ENCODE measurements at places on chromosomes 7 and 10. TPM values are rescaled to one million over a fixed set of nuclear protein-coding genes. Genes with fewer than 3 reads are reported as not detected.

GRCh38 chr7:141073173-141073640 lies 657 bp upstream of the TMEM178B start:
- H3K27me3 ChIP-seq, result peaks cover 47% of the 10 kb centered on the region
- H3K4me3 ChIP-seq, result peak overlapping the region; percentile 54
- no peaks in the 10 kb centered on the region for H3K36me3 ChIP-seq
- H3K27ac ChIP-seq, result no peak overlapping the region
- peaks cover 16% of the 10 kb centered on the region for H3K4me1 ChIP-seq

DNA sequence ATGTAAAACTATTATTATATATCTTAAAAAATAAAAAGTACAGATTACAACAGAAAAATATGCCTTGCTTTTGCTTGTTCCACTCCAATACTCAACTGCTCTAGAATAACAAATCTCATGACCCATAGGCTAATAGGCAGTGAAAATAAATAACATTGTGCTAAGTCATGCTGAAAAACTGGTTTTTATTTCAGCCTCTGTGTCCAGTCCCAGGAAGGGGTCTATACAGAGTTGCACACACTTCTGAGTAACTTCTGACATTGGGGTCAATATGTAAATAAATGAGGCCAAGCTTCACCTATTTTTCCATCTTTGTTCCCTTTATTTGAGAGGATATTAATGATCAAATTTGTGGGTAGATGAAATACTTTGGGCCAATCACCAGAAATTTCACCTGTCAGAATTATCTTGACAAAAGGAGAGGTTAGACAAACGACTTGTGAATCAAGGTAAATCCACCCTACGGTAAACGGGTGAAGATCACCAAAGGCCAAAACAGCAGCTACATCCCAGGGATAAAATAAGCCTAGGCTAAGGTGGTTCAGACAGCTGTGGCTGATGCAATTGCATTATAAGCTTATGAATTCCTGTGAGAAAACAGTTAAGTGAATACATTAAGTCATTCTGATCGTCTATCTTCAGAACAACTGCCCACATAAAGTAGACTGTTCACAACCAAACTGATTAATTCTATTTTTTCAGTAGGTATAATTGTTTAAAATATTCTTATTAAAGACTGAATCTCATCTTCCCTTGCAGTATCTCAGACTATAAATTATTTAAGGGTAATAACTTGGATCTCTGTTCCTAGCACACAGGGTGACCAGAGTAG lies 87.5 kb downstream of the UBE2H start:
- no peaks in the 10 kb centered on the region for H3K27me3 ChIP-seq
- no peak for DNase-seq
- peaks cover 32% of the 10 kb centered on the region for H3K4me1 ChIP-seq
- H3K4me3 ChIP-seq, result no peak overlapping the region
- peaks cover 6% of the 10 kb centered on the region for H3K36me3 ChIP-seq

DNA sequence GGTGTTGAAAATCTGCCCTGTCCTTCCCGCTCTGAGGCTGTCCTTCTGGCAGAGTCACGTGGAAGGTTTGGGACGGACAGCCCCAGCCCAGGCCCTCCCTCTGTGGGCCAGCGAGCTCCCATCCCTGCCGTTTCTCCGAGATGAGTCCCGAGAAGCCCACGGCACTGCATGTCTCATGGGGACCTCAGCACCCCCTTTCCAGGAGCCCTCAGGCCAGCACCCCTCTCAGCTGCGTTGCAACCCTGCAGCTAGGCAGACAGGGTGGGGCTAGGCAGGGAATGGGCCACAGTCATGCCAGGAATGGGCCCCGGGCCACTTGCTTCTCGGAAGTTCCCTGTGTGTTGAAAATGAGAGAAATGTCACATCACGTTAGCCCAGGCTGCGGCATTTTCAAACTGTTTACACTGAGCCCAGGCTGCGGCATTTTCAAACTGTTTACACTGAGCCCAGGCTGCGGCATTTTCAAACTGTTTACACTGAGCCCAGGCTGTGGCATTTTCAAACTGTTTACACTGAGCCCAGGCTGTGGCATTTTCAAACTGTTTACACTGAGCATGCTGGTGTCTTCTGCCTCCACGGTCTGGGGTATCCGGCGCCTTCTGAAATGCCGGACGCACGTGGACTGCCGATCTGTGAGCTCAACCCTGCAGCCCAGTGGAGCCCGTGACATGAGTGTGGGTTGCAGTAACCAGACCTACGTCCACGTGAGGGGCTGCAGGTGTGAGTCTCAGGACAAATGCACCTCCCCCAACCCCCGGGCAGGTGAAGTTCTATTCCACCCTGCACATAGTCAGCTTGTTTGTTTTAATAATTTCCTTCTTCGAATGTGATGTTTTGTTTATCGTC lies 42.6 kb downstream of the FAM20C start:
- H3K4me3 ChIP-seq, result no peak overlapping the region
- H3K4me1 ChIP-seq, result no peaks in the 10 kb centered on the region
- H3K36me3 ChIP-seq, result no peaks in the 10 kb centered on the region
- no peak overlapping the region for H3K27ac ChIP-seq
- DNase-seq, result no peak

DNA sequence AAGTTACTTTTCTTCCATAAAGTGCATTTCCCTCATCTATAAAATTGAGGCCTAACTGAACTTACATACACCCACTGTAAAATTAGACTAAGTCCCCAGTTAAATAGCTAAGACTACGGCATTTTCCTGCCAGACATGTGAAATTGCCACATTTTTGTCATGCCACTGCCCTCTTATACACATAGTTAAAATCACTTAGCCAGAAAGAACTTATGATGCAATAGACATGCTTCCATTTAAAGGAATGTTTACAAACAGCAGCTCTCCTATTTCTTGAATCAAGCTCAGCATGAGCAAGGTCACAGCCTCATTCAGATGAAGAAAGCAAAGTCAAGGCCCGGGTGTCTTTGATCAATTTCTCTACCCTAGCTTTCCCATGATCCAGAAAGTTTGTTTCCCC lies 175.7 kb downstream of the LRRN3 start:
- H3K4me1 ChIP-seq, result peaks cover 2% of the 10 kb centered on the region
- no peaks in the 10 kb centered on the region for H3K27me3 ChIP-seq
- H3K36me3 ChIP-seq, result no peaks in the 10 kb centered on the region
- no peak for DNase-seq
- H3K4me3 ChIP-seq, result no peak overlapping the region

GRCh38 chr7:105743351-105744090 lies 132.9 kb downstream of the ATXN7L1 start:
- DNase-seq, result no peak
- no peak overlapping the region for H3K4me3 ChIP-seq
- H3K4me1 ChIP-seq, result peaks cover 3% of the 10 kb centered on the region
- no peaks in the 10 kb centered on the region for H3K27me3 ChIP-seq
- no peaks in the 10 kb centered on the region for H3K36me3 ChIP-seq

DNA sequence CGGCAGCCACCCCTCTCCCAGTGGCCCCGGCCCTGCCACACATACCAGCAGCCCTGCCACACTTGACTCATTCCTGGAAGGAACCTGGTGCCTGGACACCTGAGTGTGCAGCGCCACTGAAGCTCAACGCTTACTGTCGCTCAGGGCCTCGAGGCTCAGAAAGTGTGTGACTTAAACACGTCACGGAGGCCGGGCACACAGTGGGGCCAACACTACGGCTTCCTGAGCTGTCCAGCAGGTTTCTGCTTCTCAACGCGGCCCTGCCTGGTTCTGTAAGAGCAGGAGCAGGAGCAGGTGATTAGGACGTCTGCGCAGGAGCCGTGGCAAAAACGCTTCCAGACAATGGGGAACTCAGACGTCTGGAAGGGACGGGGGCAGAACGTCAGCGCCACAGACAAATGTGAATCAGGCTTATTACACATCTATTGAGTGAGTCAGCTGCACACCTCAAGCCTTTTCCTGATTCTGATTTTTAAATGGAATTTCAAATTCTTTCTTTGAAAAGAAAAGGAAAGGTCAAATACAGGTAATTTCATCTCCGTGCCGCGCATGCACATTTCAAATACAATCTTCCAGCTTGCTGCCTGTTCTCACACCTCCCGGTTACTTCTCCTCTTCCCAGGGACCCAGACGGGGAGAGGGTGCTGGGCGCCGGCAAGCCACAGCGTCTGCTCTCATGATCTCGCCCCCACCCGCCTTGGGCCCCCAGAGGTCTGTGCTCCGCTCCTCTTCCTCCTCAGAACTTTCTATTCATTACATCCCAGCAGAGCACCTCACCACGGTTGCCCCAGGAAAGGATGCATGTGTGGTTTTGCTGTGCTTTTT lies 66.6 kb downstream of the ADARB2 start:
- H3K27ac ChIP-seq, result no peak overlapping the region
- H3K4me1 ChIP-seq, result no peaks in the 10 kb centered on the region
- no peaks in the 10 kb centered on the region for H3K36me3 ChIP-seq
- H3K4me3 ChIP-seq, result no peak overlapping the region
- DNase-seq, result no peak

DNA sequence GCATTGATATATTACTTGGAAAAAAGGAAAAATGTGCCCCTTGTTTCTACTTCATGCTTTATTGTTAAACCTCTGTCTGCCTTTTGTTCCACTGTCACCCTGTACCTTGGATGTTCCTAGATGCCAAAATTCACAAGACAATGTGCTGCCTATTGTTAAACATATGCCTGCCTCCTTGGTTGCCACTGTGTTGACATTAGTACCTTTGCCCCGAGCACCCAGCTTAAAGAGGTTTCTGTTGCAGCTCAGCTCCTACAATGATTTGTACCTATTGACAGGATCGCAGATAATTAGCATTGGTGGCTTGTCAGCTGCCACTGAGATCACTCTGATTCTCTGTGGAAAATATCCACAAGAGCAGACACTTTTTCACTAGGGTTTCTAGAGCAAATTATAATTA lies 188.0 kb downstream of the KCND2 start:
- no peak overlapping the region for H3K4me3 ChIP-seq
- H3K27me3 ChIP-seq, result no peaks in the 10 kb centered on the region
- no peaks in the 10 kb centered on the region for H3K36me3 ChIP-seq
- no peak for DNase-seq
- no peak overlapping the region for H3K27ac ChIP-seq
- no peaks in the 10 kb centered on the region for H3K4me1 ChIP-seq

- no peaks in the 10 kb centered on the region for H3K36me3 ChIP-seq
- DNase-seq, result no peak
- no peaks in the 10 kb centered on the region for H3K27me3 ChIP-seq
- no peaks in the 10 kb centered on the region for H3K4me1 ChIP-seq
These were observed 145.0 kb downstream of the ADAM12 start for GRCh38 chr10:126243306-126243705.

FEZF1 gene
- total RNA-seq, result not detected

DNA sequence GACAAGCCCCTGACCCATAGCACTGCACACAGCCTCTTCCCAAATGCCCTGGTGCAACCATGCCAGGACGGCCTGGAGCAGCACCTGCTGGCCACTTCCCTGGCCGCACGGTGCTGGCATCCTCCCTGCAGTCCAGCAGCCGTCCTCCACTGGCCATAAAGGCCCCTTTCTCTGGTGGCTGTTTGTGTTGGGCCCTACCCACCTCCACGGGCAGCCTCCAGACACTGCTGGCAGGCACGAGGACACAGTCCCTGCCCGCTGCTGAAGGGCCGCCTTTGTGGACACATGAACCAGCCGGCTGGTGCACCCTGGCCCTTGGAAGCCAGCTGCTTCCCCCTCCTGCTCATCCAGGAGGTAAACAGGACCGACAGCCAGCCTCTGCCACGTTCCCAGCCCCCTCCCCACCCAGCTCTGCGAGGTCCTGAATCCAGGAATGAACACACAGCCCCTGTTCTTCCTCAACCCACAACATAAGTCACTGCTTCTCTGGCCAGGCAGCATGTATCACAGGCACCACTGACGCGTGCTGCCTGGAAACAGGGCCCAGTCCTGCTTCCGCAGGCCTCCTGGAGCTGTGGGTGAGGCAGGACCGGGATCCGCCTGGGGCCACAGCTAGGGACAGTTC lies 43.8 kb downstream of the SPOCK2 start:
- no peak overlapping the region for H3K27ac ChIP-seq
- no peak for DNase-seq
- peaks cover 5% of the 10 kb centered on the region for H3K4me1 ChIP-seq

DNA sequence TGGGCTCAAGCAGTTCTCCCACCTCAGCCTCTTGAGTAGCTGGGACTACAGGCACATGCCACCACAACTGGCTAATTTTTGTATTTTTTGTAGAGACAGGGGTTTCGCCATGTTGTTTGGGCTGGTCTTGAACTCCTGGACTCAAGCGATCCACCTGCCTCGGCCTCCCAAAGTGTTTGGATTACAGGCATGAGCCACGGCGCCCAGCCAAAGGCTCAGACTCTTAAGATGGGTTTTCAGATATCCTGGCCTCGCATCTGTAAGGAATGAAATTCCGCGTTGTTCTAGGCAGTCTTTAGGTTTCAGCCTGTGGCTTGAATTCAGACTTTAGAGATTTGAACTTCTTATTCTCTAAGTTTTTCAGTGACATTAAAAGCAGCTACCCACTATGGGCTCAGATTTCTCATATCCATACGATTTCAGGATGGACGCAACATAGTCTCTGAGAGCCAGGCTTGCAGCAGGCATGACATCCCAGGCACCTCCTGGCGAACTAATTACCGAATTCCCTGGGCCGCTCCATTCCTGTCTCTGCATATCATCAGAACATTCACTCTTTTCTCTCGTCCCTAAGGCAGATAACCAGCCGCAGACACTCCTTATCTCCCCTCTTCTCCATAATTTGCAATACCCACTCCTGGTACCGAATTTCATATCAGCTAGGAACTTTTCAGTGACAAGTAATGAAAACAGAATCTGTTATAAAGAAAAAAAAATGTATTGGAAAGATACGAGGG lies 29.7 kb downstream of the IL15RA start:
- no peak overlapping the region for H3K27ac ChIP-seq
- H3K4me3 ChIP-seq, result no peak overlapping the region
- no peak for DNase-seq
- peaks cover 7% of the 10 kb centered on the region for H3K4me1 ChIP-seq
- H3K27me3 ChIP-seq, result no peaks in the 10 kb centered on the region

MOGAT3 gene
- not detected for total RNA-seq

CPED1 gene
- total RNA-seq, result not detected

- H3K27me3 ChIP-seq, result peaks cover 38% of the 10 kb centered on the region
- no peaks in the 10 kb centered on the region for H3K36me3 ChIP-seq
- no peak overlapping the region for H3K27ac ChIP-seq
These were observed 21.8 kb downstream of the UNCX start for GRCh38 chr7:1254281-1255079.

TMEM229A gene
- total RNA-seq, result not detected

NUTM2E gene
- 0.27 TPM for total RNA-seq

DNA sequence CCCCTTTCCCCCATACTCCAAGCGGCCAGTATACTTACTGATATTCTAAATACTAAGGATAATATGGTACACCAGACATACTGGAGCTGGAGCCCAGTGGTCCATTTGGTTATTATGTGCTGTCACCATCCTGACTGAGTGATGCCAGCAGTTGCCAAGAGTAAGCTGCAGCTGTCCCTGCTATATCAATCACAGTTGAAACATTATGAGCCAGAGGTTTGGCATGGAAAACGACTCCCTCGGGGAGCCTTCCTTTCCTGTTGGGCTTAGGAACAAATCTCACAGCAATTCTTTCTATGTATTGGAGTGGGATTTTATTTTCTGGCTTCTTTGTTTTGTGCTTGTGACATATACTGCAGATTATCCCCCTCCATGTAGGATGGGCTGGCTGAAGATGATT lies 32.6 kb downstream of the STRIP2 start:
- peaks cover 55% of the 10 kb centered on the region for H3K36me3 ChIP-seq
- no peak overlapping the region for H3K27ac ChIP-seq
- no peak overlapping the region for H3K4me3 ChIP-seq
